GM23338 (cell line): ENCODE measurements at places on chromosomes 7 and 10.

DNA sequence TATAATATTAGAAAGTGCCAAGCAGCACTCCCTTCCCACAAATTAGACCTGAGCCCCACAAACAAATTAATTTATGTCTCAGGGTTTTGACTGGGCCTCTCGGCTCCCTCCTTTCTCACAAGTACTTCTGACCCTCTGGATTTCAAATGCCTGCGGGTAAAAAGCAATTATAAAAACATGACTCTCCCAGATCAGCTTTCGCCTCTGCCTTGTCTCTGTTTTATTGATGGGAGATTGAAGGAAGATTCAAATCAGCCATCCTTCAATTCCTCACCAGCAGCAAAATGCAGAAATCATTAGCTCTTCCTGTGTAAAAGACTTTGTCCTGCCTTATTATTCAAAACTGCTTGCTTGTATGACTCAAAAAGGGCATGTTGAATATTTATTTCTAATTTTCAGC is 453.7 kb upstream of the MKI67 start:
- DNase-seq, result no peak

DNA sequence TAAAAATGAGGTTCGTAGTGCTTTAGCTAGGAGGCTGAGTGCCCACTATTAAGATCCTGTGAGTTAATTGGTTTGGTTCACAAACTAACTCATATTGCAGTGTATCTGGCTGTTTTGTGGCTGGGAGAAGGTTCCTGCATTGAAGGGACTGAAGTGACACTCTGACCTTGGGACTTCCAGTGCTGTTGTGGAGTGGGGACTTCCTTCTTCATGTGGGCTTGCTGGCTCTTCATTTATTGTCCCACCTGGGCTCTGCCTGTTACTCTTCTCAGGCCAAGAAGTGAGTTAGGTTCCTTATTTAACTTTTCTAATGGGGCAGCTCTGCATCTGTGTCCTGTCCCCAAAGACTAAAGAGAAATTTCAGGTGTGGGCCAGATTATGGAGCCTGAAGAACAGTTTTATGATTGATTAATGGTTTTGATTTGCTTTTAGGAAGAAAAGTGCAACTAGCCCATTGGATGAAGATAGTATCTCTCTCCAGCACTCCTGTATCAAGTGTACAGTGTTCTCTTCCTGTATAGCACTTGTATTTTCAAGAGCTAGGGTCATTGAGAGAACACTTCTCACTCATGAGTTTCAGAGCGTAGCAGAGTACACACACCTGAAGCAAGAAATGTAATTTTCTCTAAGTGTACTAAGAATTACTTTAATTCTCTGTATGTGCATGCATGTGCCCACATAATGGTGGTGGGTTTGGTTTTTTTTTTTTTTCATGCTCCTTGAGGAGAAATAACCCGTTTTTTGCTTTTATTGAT is 54.8 kb downstream of the AUTS2 start:
- DNase-seq, result no peak

DNA sequence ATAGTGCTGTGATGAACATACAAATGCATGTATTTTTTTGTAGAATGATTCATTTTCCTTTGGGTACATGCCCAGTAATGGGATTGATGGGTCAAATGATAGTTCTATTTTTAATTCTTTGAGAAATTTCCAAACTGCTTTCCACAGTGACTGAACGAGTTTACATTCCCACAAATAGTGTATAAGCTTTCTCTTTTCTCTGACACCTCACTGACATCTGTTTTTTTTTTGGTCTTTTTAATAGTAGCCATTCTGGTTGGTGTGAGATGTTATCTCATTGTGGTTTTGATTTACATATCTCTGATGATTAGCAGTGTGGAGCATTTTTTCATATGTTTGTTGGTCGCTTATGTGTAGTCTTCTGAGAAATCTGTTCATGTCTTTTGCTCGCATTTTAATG is 195.0 kb upstream of the AGK start:
- DNase-seq, result no peak

DNA sequence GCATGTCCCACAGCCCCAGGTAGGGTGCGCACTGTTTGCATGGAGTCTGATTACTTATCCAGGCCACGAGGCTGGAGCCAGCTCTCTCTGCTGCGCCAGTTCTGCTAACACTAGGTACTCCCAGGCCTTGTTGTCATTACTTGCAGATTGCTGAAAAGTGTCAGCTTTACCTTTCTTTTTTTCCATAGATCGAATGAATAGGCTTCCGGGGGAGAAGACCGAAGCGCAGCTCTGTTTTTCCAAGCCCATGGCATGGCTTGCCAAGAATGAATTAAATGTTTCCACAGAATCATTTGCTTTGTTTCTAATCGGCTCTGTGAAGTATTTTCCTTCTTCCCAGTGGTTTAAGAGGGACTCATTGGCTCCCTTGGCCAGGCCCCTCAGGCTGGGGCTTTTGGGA is 285.8 kb downstream of the BMPER start:
- no peak for DNase-seq

- DNase-seq, result no peak
These were observed 116.8 kb upstream of the INHBA start for GRCh38 chr7:41819645-41820044.

DNA sequence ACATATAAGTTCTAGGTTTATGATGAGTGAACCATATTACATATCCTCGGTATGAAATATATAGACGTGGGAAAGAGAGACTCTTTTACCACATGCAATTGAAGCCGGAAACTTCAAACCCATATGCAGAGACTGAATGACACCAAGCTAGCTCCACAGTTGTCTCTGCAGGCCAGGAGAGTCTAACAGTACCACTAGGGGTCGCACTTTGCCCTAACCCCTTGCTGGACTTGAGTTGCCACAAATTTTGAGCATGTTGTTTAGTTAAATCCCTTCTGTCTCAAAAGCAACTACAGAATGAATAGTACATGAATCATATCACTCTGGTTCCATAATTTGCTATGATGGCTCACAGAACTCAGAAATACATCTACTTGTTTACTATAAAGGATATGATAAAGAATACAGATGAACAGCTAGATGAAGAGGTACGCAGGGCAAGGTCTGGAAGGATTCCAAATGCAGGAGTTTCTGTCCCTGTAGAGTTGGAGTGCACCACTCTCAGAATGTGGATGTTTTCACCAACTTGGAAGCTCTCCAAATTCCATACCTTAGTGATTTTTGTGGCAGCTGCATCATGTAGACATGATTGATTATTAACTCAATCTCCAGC is 112.4 kb upstream of the YAE1 start:
- peak; percentile 89 for DNase-seq

DNA sequence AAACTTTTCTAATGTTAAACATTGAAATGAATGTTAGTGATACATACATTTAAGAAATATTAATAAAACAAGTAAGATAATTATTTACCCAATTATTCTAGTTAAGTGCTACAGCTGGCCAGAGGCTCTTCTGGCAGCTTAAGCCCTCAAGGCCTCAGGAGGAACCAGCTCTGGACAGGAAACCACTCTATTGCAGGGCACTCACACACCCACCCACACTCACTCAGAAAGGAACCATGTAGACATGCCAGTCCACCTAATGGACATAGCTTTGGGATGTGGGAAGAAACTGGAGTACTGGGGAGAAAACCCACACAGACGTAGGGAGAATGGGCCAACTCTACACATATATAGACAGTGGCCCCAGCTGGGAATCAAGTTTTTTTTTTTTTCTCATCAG is 28.2 kb downstream of the UMAD1 start:
- no peak for DNase-seq

GRCh38 chr10:46314071-46314470 is 27.3 kb downstream of the ANTXRL start:
- DNase-seq, result no peak

GRCh38 chr7:118104812-118105441 is 79.0 kb upstream of the LSM8 start:
- peak; percentile 31 for DNase-seq

DNA sequence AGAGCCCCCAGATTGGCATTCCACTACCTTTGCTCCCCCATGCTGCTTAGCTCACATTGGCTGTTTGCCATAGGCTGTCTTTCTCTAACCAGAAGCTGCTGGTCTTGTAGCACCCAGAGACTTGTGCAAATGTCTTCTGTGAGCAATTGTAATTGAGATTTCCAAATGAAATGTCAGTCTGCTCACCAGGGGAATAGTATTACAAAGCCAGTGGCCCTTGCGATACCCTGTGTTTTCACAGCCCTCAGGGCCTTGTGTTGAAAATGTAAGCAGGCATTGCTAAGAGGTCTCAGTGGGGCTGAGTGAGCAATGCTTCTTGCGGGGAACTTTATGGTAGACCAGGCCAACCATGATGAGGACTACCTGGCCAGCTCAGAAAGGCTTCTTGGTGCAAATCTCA is 746.5 kb downstream of the LRMDA start:
- DNase-seq, result no peak

- no peak for DNase-seq
These were observed 104.7 kb downstream of the ST8SIA6 start for GRCh38 chr10:17349717-17350116.

GRCh38 chr10:29619241-29619669 is 15.5 kb downstream of the SVIL start:
- no peak for DNase-seq

GRCh38 chr7:155820788-155821187 is 8.5 kb upstream of the SHH start:
- DNase-seq, result no peak

DNA sequence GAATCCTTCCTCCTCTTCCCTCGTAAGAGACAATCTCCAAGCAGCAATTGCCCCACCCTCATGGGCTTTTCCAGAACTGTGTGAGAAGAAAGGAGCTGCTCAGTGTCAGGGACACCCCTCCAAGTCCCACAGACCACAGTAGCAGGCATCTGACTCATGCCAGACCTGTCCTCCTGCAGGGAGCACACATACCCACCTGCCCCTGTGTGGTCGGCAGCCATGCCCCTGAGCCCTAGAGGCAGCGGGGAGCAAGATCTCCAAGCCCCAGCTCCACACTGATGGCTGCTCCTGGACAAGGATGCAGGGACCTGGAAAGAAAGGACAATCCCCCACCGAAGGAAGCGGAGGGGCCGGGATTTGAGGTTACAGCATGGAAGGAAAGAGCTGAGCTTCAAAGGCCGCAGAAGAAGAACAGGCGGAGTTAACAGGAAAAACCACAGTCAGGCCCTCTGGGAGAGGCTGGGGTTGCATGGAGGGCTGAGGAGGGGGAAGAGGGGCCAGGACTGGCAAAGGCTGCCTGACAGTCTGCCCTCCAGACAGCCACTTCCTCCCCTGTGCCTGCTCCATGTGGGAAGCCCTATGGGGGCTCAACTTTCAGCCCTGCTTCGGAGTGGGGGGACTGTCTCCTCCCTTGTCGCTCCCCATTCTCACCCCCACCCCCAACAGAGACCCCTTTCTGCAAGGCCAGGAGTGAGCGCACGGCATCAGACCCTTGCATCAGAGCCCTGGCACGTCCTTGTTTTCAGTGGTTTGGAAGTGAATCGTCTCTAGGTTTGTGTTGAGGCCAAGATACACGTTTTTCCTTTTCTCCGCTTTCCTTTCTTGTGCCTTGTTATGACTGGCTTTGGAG is 46.8 kb downstream of the ASB13 start:
- DNase-seq, result no peak

GRCh38 chr7:78326189-78326588 is 527.6 kb downstream of the PHTF2 start:
- DNase-seq, result no peak

- DNase-seq, result no peak
These were observed 259.4 kb downstream of the PPP1R3A start for GRCh38 chr7:113659416-113659815.

GRCh38 chr7:45246339-45246738 is 88.7 kb downstream of the RAMP3 start:
- DNase-seq, result no peak

DNA sequence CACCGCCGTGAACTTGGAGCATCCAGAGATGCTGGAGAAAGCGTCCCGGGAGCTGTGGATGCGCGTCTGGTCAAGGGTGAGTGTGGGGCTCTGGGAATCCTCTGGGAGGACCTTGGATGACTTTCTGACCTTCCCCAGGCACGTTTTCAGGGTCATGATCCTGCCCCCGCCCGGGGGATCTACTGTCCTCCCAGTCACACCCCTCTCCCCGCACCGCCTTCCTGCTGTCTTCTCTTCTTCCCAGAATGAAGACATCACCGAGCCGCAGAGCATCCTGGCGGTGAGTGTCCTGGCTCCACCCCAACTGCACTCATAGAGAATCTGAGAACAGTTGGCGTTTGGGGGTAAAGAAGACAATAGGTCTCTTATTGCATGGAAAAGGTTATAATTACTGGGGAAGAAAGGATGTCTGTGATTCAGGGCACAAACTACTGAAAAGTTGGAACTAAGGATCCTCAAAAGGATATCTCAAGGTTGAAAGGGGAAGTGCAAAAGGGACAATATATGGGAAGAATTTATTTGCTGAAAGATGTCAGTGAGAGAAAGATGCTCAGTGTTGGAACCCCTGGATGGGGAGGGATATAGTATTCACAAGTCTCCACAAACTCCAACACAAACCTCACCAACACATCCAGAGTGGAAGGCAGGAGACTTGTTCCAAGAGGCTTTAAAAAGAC is 1.9 kb downstream of the GSTK1 start:
- DNase-seq, result no peak

- DNase-seq, result no peak
These were observed 243.0 kb downstream of the CACNA2D1 start for GRCh38 chr7:82200601-82201000.

DNA sequence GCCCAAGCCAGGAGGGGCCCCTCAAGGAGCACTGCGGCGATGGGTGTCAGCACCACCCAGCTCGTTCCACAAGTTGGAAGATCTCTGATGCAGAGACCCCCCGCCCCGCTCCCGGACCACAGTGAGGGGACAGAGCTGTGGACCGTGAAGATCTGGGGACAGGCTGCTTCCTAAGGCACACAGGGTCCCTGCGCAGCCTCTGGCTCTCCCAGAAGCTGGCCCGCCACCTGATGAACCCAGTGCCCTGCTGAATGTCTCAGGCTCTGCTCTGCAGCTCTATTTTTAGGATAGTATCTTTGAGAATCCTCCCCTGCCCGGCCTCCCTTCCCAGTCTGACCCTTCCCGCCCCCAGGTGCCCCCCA is 29.7 kb downstream of the GBX1 start:
- DNase-seq, result no peak

GRCh38 chr10:15540727-15541126 is 169.6 kb upstream of the FAM171A1 start:
- peak; percentile 65 for DNase-seq

- no peak for DNase-seq
These were observed 37.9 kb downstream of the IL2RA start for GRCh38 chr10:6024334-6024682.

- DNase-seq, result no peak
These were observed 557.2 kb upstream of the CELF2 start for GRCh38 chr10:10460451-10460850.
